ENCODE measurements at places on chromosomes 3 and 15.

DNA sequence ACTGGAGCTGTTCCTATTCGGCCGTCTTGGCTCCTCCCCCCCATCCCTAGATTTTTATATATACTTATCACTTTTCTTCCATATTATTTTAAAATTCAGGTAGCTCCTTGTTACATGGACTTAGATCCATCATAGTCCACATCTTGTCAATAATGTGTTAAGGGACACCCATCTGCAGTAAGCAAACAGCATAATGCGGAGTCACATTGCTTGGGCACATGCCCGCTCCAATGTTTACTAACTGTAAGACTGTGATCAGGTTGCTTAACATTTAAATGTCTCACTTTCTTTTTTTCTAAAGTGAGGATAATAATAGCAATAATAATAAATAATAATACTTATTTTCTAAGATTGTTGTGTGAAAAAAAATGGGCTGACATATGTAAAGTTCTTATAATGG is 303.2 kb upstream of the SOX14 start:
- no peak for DNase-seq

GRCh38 chr3:19717736-19718135 is 216.3 kb downstream of the EFHB start:
- DNase-seq = no peak

GRCh38 chr15:50055332-50055731 is 63.7 kb downstream of the ATP8B4 start:
- no peak for DNase-seq

DNA sequence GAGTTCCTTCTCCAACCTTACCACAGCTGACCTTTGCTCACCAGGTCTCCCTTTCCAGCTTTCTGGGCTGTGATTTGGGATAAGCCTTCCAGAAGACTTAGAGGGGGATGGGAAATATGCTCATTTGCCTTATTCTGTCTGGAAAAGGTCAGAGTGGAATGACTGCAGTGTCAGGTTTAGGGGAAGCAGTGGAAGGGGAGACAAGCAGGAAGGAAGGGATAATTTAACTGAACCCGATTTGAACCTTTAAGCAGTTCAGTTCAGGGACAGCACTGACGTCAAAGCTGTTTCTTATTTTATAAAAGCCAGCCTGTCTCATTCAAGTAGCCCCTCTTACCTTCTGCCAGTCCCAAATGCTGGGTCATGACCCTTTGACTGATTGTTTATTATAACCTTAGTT is 418.4 kb upstream of the RARB start:
- DNase-seq = no peak

DNA sequence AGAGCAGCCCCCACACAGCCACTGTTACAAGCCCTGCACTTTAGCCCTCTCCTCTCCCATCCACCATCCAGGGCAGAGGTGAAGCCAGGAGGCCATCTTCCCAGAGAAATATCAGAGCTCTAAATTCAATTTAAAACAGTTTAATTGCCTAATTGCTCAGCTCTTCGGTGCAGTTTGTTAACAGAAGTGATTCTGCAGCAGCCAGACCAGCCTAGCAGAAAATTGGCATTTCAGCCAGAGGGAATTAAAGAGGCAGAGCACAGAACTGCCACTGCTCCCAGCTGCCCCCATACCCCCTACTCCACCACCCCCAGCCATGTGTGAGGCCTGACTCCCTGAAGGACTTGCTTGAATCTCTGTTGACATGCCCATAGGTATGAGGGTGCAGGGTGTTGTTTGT is 38.5 kb downstream of the TPRA1 start:
- no peak for DNase-seq

- no peak for DNase-seq
These were observed 836.8 kb downstream of the ZPLD1 start for GRCh38 chr3:103271575-103271974.

DNA sequence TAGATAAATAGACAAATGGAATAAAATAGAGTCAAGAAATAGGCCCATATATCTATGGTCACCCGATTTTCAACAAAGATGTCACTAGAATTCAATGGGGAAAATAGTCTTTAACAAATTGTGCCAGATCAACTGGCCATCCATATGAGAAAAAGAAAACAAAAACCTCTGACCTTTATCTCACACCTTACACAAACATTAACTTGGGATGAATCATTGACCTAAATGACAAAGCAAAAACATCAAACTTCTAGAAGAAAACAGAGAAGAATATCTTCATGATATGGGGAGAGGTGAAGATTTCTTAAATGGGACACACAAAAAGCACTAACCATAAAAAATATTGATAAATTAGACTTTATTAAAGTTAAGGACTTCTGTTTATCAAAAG is 31.9 kb downstream of the ITGA11 start:
- DNase-seq = no peak

DNA sequence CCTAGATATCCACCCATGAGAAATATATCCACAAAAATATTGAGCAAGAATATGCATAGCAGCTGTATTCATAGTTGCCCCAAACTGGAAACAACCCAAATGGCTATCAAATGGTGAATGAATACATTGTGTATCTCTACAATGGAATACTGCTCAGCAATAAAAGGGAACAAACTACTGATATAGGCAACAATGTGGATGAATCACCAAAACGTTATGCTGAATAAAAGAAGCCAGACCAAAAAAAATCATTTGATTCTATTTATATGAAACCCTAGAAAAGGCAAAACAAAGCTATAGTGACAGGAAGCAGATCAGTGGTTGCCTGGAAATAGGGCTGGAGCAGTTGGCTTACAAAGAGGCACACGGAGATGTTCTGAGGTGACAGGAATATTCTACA is 15.5 kb upstream of the CMTM7 start:
- no peak for DNase-seq

- peak; percentile 68 for DNase-seq
These were observed 21.8 kb upstream of the NFKBIZ start for GRCh38 chr3:101827211-101828174.

DNA sequence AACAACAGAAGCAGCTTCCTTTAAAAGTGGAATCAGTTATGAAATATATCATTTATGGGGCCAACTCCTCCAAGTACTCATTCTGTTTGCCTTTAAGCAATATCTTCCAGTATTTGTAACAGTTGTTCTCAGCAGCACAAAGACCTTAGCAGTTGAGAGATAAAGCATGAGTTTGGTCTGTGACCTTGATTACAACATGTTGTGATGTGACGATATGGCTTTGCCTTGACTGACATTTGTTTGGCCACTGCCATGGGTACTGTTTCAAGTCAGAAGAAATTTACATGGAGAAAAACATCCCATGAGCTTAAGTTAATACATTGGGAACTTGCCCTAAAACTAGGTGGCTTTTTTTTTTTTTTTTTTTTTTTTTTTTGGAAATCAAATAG is 175.1 kb upstream of the KBTBD8 start:
- no peak for DNase-seq

DNA sequence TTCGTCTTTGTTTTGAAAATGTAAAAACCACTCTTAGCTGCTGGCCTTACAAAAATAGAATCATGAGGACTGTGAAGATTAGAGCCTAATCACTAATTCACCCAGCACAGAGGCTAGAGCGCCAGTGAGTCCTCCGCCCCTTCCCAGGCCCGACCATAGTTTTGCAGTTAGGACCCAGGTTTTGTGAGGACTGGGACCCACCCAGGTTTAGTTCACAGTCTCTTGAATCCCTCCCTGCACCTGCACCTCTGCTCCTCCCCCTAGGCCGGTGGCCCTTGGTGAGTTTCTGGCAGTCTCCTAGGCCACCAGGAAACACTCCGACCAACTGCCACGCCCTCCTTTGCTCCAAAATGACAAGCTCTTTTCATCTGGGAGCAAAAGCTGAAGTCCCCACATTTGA is 136.0 kb upstream of the CCDC54 start:
- peak; percentile 48 for DNase-seq

GRCh38 chr3:150348500-150348899 is 59.6 kb upstream of the TSC22D2 start:
- DNase-seq = no peak

DNA sequence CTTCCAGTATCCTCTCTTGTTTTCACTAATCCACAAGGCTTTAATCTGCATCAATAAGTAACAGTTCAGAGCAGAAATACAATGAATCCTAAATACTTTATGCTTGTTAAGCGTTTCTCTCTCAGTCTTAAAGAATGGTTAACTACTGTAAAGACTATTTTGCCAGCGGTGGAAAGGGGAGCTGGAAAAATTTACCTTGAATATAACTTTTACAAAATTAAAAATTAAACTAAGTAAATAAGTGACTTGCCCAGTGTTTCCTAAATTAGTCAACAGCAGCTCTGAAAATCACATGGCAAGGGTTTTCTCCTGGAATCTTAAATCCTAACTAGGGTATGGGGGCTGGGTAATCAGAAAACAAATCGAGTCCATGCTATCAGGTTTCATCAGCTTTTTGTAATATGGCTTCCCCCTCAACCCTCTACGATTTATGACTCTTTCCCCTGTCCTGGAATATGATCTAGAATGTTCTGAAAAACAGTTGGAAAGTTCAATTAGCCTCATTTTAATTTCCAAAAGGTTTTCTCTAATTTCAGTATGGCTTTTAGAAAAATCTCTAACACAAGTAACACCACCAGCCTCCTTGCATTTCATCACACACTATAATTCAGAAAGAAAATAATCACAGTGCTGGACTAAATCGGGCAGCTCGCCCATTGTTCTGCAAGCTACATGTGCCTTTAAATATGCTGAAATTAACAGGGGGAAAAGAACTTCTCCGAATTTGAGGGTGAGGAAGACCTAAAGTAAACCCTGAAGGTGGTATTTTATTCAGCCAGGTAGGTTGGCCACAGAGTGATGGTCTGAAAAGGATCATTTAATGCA is 133.5 kb downstream of the ADAMTS9 start:
- no peak for DNase-seq

GRCh38 chr15:91116113-91117067 is 16.3 kb downstream of the SV2B start:
- peak; percentile 84 for DNase-seq

DNA sequence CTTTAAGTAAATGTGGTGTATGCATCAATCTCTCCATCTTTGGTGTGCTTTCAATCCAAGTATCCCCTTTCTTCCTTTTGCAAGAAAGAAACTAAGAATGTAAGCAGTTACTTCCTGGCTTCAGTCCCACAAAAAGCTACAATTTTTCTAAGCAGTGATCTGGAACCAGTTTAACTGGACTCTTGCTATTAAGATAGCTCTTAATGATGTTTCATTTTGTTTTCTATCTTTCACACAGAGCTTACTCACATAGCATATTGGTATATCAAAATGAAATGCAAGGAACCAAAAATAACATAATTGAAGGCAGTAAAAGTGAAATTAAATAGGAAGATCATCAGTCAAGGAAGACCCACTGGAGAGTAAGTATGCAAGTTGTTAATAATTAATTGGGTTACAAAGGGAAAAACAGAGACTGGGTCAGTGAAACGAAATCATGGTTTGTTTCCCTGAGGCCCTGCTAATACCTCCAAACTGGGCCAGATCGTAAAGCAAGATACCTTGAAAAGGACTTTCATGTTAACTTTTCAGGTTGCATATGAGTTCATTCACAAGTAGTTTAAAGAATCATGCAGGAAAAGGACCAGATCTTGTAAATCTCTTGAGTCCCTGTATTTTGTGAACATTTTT is 41.9 kb downstream of the GPR160 start:
- no peak for DNase-seq

GRCh38 chr15:79156704-79157375 is 66.3 kb upstream of the RASGRF1 start:
- DNase-seq = no peak

DNA sequence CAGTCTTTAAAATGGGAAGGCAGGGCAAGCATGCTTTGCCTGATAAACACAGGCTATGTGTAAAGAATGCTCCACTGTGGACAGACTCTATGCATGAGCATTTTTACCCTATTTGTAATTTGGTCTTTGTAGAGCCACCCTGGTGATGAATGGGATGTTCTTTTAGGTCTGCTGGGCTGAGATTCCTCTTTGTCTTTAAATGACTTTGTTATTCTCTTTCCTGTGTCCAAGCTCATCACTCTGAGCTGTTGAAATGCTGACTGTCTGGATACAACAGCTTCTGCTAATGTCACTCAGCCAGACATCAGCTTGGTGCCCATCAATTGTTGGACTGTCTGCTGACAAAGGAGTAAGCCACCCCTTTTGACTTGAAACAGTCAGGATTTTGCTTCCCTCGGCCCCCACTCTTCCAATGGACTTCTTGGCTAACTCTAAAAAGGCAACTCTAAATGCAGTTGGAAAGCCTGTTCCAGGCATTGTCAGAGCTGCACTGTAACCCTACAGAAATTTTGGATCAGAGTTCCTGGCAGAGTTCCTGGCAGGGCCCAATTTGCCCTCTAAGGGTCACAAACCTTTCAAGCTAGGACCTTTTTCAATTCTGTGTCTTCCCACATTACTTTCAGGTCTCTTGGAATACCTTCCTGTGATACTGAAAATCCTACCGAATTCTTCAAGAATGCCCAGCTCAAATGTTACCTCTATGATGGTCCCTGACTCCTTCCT is 40.5 kb upstream of the EIF1B start:
- DNase-seq = no peak

DNA sequence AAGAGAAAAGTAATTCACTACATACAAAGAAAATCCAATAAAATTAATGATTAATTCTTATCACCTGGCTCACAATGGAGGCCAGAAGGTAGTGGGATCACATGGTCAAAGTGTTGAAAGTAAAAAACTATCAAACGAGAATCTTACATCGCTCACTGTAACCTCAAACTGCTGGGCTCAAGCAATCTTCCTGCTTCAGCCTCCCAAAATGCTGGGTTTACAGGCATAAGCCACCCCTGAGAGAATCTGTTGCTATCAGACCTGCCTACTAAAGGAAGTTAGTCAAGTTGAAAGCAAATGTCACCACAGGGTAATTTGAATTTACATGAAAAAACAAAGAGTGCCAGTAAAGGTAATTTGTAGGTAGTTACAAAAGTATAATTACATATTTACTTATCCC is 103.3 kb downstream of the PCCB start:
- no peak for DNase-seq

GRCh38 chr15:88834211-88834812 is 31.1 kb downstream of the ACAN start:
- DNase-seq = no peak

GRCh38 chr3:141412936-141413354 is 44.6 kb downstream of the ZBTB38 start:
- no peak for DNase-seq

DNA sequence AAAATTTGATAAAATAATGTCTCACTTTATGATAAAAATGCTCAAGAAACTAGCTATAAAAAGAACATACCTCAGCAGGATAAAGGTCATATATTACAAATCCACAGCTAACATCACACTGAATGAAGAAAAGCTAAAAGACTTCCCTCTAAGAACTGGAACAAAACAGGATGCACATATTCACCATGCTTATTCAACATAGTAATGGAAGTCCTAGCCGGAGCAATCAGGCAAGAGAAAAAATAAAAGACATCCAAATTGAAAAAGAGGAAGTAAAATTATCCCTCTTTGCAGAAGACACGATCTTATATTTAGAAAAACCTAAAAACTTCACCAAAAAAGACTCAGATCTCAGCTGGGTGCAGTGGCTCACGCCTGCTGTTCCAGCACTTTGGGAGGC is 34.0 kb downstream of the SENP7 start:
- no peak for DNase-seq
